ENCODE measurements at places on chromosomes 2 and 18. TPM values are rescaled to one million over a fixed set of nuclear protein-coding genes. Genes with fewer than 3 reads are reported as not detected.

Gene MARS2
- 34.7 TPM for total RNA-seq

Gene DLX2
- not detected for total RNA-seq

Gene SPAG16
- 5.7 TPM for total RNA-seq

Gene ACKR3
- 0.33 TPM for total RNA-seq

- DNase-seq = no peak
Measured at GRCh38 chr2:74578408-74578807, 23.9 kb downstream of the DOK1 start.

DNA sequence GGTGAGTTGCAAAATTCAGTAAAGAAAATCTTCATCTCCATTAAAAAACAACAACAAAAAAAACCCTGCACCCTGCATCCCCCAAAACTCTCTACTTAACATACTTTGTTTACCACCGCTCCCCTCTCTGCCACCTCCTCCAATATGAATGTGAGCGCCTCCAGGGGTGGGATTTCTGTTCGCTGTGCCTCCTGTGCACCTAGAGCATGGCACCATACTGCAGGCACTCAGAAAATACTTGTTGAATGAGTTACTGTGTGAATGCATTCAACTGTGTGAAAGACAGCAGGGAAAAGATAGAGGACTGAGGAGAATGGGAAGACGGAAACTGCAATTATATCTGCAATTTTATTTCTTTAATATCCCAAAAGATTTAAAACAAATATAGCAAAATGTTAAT lies 4.5 kb downstream of the CEBPZ start:
- DNase-seq = no peak

DNA sequence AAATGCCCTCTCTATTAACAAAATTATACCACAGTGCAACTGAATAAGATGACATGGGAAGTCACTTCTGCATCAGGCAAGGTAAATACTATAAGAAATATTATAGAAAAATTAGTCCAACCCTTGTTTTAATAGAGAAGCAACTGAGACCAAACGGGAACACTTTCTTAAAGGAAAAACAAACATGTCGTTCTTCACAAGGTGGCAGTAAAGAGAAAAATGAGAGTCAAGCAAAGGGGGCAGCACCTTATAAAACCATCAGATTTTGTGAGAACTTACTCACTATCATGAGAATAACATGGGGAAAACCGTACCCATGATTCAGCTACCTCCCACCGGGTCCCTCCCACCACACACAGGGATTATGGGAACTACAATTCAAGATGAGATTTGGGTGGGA lies 481.7 kb upstream of the CRIM1 start:
- DNase-seq = no peak

GRCh38 chr2:44136252-44136651 lies 32.4 kb upstream of the PPM1B start:
- no peak for DNase-seq

DNA sequence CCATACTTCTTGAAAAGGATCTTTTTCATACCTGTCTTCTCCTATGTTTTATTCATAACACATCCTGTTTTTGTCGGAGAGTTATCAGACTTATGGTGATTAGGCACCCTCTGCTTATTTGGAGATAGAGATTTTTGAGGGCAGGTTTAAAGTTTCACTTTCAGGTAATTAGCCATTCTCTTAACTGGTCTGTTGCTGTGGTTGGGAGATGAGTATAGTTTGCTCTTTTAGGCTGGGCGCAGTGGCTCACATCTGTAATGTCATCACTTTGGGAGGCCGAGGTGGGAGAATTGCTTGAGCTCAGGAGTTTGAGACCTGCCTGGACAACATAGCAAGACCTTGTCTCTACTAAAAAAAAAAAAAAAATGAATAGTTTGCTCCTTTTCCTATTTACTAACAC lies 25.3 kb downstream of the SFTPB start:
- no peak for DNase-seq

- no peak for DNase-seq
Measured at GRCh38 chr18:25080211-25080610, 271.8 kb downstream of the ZNF521 start.

DNA sequence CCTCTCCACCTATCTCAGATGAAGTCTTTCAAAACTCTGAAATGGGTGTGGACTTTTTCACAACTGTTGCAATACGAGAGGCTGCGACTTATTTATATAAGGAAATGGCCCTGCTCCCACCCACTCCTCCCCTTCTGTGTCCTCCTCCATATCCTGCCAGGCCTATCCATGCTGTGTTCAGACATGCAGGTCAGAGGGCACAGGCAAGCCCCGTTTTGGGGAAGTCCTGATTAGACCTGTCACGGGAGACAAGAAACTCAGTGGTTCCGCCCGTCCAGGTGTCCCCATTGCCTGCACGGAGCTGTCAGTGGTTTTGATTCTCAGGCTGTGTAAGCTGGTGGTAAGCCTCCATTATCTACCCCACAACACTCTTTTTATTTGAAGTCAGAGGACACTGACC lies 99.6 kb upstream of the MGAT5 start:
- DNase-seq = no peak

GRCh38 chr2:68251855-68252399 lies 405 bp downstream of the PPP3R1 start:
- peak; percentile 41 for DNase-seq
